ENCODE measurements at places on chromosomes 1 and 21.

DNA sequence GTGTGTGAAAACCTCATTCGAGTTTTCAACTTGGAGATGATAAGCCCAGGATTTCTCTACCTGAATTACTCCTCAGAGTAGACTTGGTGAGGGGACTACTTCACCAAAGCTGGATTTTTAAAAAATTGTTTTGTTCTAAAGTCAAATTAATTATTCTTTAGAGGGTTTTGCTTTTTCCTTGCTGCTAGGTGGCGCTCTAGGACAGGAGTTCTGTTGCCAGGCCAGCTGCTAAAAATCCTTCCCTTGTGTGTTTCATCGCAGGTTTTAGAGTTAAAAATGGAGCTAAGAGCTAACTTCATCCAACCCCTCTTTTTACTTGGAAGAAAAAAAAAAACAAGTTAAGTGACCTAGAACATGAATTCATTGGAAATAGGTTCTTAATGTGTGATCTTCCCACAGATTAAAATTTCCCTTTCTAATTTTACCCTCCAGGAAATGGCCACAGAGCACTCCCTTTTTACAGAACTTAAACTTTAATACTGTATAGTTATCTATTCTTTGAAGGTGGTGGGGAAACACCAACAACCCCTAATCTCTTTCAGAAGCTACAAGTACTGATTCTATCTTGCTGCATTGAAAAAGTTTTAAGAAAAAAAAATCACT lies 36.7 kb upstream of the FAM163A start:
- DNase-seq, result peak; percentile 68

DNA sequence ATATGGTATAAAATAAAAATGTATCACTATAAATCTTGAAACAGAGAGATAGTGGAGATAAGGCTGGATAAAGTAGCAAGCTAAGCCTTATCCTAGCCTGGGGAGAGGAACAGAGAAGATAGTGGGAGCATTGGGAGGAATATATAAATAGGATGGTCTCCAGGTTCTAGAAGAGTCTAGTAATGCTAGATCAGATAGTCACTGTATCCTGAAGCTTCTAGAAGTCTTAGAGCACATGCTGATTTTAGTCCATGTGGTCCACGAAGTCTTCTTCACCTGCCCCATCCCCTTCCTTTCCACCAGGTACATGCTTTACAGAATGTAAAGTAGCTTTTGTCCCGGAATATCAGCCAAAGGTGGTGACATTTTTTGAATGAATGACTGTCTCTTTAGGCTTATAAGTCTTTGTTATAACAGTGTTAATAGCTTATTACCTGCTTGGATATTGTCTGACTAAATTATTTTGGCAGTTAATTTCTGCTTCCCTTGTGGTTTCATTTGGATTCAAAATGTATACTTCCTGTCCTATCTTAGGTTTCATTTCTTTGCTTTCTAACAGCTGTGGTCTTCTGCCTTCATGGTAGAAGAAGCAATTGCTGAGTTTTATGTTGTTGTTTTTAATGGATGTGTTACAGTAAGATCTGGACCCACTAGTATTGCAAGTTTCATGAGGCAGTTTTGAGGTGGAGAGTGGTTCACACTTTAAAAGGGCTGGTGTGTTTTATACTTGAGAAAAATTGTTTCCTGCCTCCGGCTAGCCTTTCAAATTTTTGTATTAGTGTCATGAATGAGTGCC lies 5.9 kb downstream of the SMG7 start:
- DNase-seq, result no peak

- DNase-seq, result no peak
These were observed 711.2 kb downstream of the MRPL39 start for GRCh38 chr21:24895885-24896734.

- DNase-seq, result no peak
These were observed 1.2 kb downstream of the ZNF692 start for GRCh38 chr1:248857749-248858095.

GRCh38 chr1:3442331-3442730 lies 12.1 kb upstream of the ARHGEF16 start:
- DNase-seq, result no peak

GRCh38 chr1:52669696-52670095 lies 28.5 kb downstream of the COA7 start:
- DNase-seq, result no peak

GRCh38 chr1:86871001-86871400 lies 42.9 kb downstream of the SELENOF start:
- no peak for DNase-seq

DNA sequence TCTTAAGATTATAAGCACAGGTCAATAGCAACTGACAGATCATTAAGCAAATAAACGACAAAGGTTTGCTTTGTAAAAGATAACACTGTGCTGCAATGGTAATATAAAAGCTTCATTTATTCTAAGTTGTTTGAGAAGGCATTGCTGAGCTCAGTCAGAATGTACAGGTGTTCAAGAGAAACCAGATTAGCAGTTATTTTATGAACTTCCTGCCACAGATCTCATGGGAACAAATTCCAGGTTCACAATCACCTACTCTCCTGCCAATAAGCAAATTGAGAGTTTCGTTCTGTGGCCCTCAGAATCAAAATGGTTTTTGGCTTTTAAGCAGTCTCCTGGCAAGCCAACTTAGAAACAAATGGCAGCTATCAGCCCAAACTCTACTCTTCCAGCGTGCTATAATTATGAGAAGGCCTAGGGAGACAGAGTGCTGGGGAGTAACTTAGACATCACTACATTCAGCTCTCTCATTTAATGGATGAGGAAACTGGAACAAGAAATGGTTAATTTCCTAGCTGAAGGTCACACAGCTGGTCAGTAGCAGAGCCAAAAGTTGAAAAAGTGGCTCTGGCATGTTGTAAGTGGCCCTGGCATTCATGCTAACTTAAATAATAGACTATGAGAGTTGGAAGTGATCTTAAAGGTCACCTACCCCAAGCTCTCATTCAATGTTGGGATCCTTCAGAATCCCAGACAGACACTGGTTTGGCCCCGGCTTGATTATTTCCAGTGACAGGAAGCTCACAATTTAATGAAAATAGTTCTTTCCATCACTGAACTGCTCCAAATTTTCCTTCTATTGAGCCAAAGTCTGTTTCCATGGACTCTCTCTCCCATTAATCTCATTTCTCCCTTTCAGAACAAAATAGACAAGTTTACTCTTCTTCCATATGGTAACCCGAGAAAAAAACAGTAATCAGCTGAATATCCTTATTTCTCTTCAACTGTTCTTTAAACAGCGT lies 82.6 kb upstream of the EDEM3 start:
- DNase-seq, result no peak

DNA sequence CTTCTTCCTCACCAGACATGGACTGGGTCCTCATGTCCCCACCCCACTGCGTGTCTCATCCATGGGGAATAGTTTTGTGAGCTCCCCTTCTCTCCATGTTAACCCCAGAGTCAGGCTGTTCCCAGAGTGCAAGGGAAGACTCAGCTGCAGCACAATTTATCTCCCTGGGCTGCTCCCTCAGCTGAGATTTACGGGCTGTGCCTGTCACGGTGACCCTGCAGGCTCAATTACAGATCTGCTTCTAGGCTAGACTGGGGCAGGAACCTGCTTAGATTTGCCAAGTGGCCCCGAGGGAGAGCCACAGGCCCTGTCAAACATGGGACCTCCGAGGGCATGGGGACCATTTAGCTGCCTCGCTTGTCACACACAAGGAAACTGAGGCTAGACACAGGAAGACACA lies 37.8 kb downstream of the CDCP2 start:
- no peak for DNase-seq

DNA sequence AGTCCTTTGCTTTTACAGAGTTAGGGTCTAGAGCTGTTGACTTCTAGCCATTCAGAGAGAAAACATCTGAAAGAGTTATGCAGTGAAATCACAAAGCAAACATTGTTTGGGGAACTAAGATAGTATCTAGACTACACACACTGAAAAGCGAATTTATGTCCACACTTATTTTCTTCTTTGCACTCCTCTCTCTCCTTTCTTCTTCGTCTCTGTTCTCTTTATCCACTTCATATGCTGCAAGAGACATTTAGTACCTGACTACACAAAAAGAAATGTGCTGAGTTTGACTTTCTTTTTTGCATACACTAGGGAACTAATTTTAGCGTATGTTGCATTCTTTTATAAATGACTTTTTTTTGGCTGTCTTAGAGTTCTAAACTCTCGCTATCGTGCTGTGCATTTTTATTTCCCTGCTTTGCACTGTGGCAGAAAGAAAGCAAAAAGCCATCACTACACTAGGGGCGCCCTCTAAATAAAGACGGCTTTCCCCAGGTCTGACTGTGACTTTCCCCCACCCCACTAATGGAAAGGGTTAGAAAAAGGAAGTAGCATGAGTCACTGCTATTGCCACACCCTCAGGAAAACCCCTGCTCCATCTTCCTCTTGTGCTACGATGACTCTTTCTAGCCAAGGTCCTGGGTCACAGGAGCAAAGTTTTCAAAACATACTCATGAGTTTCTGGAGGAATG lies 65.7 kb downstream of the MAP3K7CL start:
- DNase-seq, result no peak

GRCh38 chr1:66403007-66403731 lies 130.8 kb upstream of the SGIP1 start:
- no peak for DNase-seq

DNA sequence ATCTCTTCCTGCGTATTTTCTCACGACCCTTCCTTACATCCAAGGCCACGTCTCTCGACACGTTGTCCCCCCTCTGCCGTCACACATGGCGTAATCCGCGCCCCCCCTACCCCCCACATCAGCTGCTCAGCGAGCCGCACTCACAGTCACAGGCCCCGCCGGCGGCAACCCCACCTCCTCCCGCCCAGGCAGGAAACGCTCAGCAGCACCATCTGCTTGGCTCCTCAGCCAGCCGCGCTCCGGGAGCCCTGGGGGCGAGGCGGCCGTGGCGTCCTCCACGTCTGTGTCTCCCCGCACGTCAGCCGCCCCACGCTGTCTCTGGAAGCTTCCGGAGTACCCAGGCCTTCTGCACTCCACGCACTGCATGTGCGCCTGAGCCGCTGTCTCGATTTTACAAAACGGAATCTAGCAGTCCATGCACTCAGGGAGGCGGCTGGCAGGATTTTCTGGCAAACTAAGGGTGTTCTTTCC lies 64.6 kb downstream of the SIK1 start:
- peak; percentile 26 for DNase-seq

Measured in neural crest cell (in vitro differentiated cells).